ENCODE measurements at places on chromosomes 5 and 9.
A peak's percentile ranks its signal among the peaks of the same experiment; 100 is the strongest.

DNA sequence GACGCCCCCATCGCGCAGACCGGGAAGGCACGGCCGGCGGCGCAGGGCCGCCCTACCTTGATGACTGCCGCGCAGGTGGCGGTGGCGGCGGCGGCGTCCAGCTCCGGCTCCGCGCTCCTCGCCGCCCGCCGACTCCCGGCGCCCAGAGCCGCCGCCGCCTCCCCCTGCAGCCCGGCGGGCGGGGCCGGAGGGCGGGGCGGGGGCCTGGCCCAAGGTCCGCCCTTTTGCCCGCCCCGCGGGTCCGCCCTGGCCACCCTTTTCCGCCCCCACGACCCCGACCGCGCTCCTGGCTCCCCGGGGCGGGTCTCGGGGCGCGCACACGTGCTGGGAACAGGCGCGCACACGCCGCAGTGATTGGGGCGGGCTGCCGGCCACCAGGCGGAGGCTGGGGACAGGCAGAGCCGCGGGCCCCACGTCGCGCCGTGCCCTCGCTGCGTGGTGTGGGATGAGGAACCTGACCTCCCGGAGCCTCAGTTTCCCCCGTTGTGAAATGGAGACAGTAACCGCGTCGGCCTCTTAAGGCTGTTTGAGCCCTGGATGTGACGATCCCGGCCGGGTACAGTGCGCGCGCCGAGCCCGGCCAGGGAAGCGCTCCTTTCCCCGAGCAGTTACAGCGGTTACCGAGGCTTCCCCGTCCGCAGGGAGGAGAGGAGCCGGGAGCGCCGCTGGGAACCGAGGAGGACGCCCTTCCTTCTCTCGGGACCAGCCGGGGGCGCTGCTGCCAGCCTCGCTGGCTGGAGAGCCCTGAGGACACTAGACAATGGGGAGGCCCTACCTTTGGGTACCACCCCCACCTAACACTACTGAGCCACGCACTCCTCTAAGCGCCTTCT is at the start of gene CORO2A:
CORO2A (minus strand) TSS at position 135 of the 833 bp plus-strand sequence. CDS start 34,977 bp downstream, outside the sequence.
- DNase-seq: peak; percentile 61

- no peak for DNase-seq
Observed at GRCh38 chr9:129362287-129363000, 184.4 kb upstream of the IER5L start.

- DNase-seq: no peak
Observed at GRCh38 chr5:142869886-142870285, 99.7 kb downstream of the ARHGAP26 start.

GRCh38 chr5:142385194-142385593 is 60.4 kb upstream of the SPRY4 start:
- DNase-seq: peak; percentile 55

GRCh38 chr5:147565524-147565923 is 55.7 kb upstream of the DPYSL3 start:
- DNase-seq: peak; percentile 79

- peak; percentile 24 for DNase-seq
Observed at GRCh38 chr5:78235289-78235688, 59.2 kb downstream of the AP3B1 start.

DNA sequence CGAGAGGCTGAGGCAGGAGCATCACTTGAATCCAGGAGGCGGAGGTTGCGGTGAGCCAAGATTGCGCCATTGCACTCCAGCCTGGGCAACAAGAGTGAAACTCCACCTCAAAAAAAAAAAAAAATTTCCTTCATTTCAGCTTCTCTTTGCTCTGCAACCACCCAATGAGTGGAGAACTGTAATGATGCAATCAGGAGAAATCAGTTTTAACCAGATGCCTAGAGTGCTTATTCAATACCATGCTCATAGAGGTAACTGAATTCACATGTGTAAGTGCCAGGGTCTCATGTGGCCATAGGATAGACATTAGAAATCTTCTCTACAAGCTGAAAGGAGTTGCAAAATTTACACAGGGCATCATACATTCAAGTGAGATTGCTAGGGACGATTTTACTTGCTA is 70.6 kb downstream of the HMHB1 start:
- DNase-seq: no peak

DNA sequence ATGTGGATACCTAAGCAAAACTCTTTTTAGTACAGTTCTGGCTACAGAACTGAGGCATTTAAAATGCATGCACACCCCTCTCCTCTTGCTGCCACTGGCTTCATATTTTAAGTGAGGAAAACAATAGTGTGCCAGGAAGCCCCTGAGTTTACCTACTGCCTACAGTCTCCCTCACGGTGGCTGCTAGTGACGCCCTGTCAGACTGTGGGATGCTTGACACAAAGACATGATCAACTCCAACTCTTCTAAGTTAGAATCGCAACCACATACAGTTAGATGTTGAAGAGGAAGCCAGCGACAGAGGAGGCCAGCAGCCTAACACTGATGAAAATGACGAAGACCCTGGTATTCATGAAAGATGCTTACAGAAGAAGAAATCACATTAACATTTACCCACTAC is 1.3 kb downstream of the SEC16A start:
- DNase-seq: no peak

DNA sequence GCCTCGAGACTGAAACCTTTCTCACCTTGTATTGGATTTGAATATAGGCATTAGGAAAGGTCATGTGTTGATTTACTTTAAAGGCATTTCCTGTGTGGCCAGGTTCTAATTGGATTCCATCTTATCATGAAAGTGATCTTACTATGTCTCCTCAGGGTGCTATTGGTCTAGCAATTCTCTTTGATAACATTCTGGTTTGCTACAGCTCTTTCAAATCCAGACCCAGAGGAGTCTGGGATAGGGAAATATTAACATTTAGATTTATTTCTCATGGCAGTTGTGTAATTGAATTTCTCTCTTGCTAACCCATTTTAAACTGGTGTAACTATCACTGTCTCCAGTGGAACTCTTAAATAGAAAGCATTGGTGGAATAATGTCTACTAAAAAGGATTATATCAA is 69.9 kb upstream of the NMUR2 start:
- no peak for DNase-seq

- peak; percentile 89 for DNase-seq
Observed at GRCh38 chr5:157571357-157571827, 4.2 kb downstream of the ADAM19 start.

DNA sequence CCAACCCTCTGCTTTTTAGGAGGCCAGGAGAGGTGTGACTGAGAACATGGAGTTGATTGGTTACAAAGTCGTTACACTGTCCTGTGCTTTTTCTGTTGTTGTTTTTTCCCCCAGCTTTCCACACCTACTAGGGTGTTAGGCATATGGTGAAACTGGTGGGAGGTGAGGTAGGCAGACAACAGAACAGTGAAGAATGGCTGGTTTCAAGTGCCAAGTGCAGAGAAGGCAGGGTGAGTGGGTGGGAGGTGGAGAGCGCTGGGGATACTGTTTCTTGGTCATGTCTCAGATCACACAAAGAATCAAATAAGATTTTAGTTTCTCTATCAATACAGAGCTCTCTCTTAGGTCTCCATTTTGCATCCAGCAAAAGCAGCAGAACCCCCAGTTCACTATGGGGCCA is 2.2 kb upstream of the SPTAN1 start:
- peak; percentile 47 for DNase-seq

GRCh38 chr9:98129451-98129881 is 10.4 kb upstream of the TRIM14 start:
- DNase-seq: no peak

DNA sequence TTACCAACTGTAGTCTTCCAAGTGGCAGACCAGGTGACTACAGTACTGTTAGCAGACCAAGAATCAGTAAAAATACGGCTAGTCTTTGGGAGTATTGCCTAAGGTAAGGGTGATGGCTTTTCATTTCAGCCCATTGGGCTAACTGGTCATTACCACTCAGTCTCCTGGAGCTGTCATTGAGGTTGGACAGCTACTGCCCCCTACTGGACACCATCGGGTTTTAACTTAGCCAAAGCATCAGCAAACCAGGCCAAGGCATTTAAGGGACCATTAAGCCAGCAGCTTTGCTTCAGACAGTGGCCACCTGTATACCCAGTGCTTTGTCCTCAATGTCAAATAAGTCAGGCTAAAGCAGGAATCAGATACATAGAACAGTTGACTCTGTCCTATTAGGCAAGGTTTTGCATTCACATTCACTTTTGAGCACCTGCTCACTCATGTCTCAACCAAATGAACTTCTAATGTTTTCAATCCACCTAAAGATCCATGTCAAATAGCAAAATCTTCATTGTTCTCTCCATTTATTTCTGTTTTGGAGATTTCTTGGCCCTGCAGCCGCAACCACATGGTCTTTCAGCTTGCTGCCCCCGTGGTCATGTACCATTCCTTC is 117.2 kb downstream of the INVS start:
- peak; percentile 61 for DNase-seq

GRCh38 chr5:27377626-27378025 is 339.2 kb upstream of the CDH9 start:
- DNase-seq: peak; percentile 60

GRCh38 chr5:127254729-127255284 is 35.8 kb upstream of the MEGF10 start:
- DNase-seq: peak; percentile 57

GRCh38 chr9:105673850-105674387 is 11.7 kb downstream of the TAL2 start:
- no peak for DNase-seq

- no peak for DNase-seq
Observed at GRCh38 chr5:126877602-126878001, 100.7 kb downstream of the LMNB1 start.

GRCh38 chr9:93082841-93083411 is 13.1 kb upstream of the CARD19 start:
- DNase-seq: no peak

DNA sequence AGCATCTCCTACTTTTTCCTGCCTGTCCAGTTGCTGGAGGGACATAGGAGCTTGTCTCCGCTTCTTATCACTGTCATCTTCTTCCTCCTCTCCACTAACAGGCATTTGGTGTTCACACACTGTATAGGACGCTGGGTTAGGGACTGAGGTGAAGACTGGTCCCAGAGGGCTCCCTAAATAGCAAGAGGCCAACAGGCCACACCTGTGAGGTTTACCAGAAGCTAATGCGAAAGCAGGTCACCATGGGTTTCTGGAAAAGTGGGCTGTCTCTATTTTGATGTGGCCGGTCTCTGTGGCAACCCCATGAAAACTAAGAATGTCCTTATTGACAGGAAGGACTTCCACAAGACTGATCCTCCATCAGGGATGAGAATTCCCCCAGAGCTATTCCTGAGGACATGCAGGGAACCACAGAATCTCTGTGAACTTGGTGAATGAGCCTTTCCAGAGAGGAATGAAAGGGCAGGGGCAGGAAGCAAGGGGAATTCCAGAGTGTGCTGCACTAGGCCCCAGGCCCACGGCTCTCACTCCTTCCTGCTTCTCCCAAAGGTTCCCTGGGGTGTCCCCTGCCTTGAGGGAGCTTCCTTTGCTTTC is 61.7 kb downstream of the DAP start:
- DNase-seq: no peak

DNA sequence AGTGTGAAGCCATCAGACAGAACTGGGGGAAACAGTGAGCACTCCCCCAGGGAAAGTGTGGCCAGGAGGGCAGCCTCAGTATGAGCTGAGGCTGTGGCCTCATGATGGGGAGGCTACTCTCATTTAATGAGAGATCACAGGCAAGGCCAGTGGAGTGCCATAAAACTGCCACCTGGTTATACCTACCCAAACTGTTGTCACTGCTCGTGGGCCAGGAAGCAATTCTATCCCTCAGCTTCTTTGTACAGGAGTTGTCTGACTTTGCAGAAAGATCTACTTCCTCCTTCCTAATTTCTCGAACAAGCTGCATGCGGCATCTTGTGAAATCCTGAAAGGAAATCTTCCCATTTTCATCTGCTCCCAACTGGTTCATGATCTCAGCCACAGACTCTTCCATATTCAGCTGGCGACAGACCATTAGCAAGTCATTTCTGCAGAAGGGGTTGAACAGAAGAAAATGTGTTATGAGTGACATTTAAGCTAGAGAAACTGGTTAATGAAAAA is 50.0 kb downstream of the TSSK1B start:
- DNase-seq: no peak

DNA sequence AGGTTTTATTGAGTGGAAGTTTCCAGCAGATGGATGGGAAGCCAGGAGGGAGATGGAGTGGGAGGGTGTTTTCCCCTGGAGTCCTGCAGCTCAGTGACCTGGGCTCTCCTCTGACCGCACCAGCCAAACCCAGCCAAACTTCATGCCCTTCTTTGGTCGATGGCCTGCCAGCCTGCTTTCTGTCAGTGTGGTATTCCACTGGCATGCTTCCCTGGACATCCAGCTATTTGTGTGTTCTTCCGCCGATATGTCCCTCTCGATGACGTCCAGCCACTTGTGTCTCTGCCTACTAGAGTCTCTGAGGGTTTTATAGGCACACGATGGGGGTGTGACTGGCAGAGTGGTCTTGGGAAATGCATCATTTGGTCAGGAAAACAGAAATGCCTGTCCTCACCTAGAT is 33.8 kb downstream of the GPBP1 start:
- no peak for DNase-seq

- no peak for DNase-seq
Observed at GRCh38 chr5:162638849-162639248, 571.3 kb downstream of the GABRG2 start.

DNA sequence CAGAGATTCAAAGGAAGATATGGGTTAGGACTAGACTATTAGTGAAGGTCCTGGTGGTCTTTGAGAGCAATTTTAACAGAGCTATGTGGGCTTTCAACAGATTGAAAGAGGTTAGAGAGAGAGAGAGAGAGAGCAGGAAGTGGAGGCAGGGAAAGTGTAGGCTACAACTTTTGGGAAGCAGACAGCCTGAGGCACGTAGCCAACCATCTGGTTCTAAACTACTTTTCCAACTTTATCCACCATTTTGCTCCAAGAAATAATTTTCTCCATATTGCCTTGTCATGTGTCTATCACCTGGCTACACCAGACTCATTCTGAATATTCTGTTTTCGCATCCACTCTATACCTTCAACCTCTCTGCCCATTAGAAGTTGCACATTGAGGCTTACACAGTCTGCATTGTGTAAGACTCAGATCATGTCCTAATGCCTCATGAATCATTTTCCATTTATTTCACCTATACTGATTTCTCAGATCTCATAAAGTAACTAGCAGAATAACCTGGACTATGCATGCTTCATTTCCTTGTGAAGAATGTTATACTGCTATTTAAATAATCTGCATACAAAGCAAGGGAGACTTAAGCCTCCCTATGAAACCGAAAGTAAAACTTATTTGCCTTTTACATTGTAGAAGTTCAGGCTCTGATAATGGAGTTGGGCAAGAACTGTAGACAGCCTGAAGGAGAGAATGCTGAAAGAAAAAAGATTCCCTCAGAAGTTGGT is 235.6 kb downstream of the ELAVL2 start:
- no peak for DNase-seq

GRCh38 chr9:96771124-96771523 is 6.8 kb downstream of the ZNF510 start:
- DNase-seq: no peak

DNA sequence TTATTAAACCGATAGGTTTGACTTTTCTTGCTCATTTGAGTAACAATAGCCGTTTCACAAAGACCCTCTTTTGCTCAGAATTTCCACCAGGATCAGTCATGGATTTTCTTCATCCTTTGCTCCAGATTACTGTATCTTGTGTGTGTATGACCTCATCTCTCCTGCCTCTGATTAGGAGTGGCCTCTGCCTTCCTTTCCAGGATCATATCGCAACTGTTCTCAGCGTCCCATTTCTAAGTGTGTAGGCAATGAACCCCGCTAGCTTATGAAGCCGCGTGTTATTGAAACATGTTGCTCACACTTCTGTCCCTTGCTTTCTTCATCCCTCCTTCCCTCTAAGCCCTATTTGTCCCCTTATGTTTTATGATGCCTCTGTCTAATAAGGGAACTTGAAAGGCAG is 169.8 kb upstream of the RPS23 start:
- peak; percentile 25 for DNase-seq

- no peak for DNase-seq
Observed at GRCh38 chr9:80158554-80159170, 586.9 kb downstream of the TLE4 start.
